ENCODE measurements at places on chromosomes 2 and 18. TPM values are rescaled to one million over a fixed set of nuclear protein-coding genes. Genes with fewer than 3 reads are reported as not detected.

The SCN9A gene
- total RNA-seq: 5.7 TPM

The ANKRD36 gene
- total RNA-seq: 18.2 TPM

The CD8B2 gene
- total RNA-seq: not detected

The COLEC11 gene
- 5.5 TPM for total RNA-seq

The ZNF236 gene
- total RNA-seq: 14.5 TPM

The LIPG gene
- 2.2 TPM for total RNA-seq

DNA sequence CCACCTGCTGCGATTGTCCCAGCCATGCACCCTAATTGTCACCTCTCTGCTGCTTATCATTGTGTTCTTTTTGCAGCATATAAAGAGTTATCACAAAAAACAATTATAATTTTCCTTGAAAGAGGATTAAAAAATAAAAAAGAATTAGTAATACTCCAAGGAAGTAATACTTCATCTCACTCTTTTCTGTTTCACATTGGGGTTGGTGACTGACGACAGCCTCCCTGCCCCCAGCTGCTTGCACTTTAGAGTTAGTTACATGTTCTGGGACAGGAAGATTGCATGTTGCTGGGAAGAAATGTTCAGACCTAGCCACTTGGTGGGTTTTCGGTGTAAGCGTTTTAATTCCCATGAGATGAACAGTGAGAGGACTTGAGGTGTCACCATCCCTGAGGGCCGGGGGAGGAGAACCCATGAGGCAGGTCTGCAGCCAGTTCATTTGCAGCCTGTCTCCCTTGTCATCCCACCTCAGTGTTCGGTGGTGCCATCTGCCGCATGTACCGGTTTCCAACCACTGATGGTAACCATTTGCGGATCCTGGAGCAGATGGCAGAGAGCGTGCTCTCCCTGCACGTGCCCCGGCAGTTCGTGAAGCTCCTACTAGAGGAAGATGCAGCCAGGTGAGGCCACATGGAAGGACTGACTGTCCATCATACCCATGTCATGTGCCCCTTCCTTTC, 69.1 kb downstream of the COA5 start:
- DNase-seq: no peak

GRCh38 chr2:237473878-237474441, 13.1 kb upstream of the MLPH start:
- DNase-seq: peak; percentile 65

DNA sequence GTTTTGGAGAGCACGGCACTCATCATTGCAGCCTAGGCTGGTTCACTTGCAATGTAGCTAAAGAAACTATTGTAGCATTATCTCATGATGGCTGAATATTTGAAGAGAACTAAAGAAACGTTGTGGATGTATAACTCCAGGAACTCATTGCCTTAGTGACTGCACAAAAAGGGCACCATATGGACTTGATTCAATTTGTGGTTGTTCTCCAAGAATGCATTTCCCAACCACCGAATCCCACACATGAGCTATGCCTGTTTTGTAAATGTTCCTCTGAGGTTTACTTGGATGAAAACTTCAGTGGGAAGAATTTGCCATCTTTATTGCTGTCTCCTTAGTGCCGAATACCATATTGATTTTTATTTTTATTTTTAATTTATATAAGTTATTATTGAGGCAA, 43.5 kb downstream of the DOK6 start:
- DNase-seq: no peak

DNA sequence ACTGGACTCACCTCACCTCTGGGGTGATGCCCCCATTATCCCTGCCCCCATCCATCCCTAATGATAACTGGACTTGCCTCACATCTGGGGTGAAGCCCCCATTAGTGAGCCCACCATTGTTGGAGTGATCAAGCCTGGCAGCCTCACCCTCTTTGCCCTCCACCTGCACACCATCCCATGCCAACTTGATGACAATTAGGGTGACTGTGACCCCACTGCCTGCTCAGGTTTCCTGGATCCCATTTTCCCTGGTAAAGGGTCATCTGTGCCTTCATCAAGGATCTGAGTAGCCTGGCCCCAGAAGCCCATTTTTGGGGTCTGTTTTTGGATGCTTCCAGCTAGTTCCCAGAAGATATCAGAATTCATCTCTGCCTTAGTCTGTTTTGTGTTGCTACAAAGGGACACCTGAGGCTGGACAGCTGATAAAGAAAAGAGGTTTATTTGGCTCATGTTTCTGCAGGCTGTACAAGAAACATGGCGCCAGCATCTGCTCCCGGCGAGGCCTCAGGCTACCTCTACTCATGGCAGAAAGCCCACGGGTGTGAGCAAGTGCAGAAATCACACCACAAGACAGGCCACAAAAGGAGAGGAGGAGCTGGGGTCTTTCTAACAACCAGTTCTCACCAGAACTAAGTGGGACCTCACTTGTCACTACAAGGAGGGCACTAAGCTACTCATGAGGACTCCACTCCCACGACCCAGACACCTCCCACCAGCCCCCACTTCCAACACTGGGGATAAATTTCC, 196.4 kb upstream of the TWIST2 start:
- no peak for DNase-seq

DNA sequence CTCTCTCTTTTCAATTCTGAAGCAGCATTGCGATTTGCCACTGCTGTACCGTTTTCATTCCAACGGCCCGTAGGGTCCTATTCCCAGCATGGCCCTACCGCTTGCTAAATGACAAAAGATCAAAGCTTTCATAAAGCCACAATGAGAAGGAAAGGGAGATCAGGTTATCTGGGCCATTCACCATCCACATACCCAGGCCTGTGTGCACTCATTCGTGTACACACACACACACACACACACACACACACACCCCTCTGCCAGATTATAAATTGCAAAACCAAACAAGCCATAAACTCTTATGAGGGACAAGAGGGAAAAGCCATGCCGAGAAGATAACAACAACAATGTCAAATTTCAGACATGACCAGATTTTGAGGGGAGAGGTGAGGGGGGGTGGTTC, 282.3 kb downstream of the BCL11A start:
- DNase-seq: no peak

- DNase-seq: no peak
Observed at GRCh38 chr2:120509213-120509815, 163.4 kb downstream of the INHBB start.

GRCh38 chr18:42113529-42114191, 158.6 kb downstream of the PIK3C3 start:
- no peak for DNase-seq

- no peak for DNase-seq
Observed at GRCh38 chr2:148866091-148866490, 8.9 kb upstream of the KIF5C start.

- DNase-seq: no peak
Observed at GRCh38 chr2:241224018-241224850, 35.8 kb downstream of the ANO7 start.

GRCh38 chr2:21539685-21540084, 415.9 kb downstream of the TDRD15 start:
- no peak for DNase-seq

Data from mesenteric fat pad (tissue), 1 donor.